GM04503 (cell line): ENCODE measurements at places on chromosomes 4 and X.

- DNase-seq, result no peak
These were observed 472.5 kb upstream of the NR3C2 start for GRCh38 chr4:148914734-148915133.

GRCh38 chr4:169120624-169121023 lies 110.6 kb upstream of the CBR4 start:
- DNase-seq, result no peak

DNA sequence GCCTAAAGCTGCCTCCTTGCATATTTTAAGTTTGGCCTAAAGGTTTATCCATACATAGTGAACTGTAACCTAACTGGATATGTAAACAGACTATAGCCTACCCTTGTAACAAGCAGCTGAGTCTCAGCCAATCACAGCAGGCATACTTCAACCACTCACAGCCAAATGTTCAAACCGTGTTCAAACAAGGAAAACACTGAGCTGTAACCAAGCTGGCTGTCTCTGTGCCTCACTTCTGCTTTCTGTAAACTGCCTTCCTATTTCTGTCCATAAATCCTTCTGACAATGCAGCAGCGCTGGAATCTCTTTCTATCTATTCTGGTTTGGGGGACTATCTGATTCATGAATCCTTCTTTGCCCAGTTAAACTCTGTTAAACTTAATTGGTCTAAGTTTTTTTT lies 16.4 kb downstream of the DSPP start:
- no peak for DNase-seq

DNA sequence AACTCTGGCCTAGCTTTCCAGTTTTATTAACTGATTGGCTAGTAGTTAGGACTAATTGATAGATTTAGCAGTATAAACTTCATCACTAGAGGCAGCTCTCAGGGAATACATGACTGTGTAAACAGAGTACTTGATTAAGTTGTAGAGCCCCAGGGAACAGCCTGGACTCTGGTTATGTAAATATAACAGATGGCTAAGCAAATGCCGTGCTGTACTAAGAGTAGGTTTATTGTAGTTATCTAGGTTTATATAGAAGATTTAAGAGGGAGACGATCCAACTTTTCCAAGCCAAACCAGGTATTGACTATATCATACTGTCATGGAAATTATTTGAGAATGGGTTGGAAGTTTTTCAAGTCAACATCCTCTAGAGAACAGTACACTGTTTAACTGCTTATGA lies 463.4 kb upstream of the GRID2 start:
- DNase-seq, result no peak

DNA sequence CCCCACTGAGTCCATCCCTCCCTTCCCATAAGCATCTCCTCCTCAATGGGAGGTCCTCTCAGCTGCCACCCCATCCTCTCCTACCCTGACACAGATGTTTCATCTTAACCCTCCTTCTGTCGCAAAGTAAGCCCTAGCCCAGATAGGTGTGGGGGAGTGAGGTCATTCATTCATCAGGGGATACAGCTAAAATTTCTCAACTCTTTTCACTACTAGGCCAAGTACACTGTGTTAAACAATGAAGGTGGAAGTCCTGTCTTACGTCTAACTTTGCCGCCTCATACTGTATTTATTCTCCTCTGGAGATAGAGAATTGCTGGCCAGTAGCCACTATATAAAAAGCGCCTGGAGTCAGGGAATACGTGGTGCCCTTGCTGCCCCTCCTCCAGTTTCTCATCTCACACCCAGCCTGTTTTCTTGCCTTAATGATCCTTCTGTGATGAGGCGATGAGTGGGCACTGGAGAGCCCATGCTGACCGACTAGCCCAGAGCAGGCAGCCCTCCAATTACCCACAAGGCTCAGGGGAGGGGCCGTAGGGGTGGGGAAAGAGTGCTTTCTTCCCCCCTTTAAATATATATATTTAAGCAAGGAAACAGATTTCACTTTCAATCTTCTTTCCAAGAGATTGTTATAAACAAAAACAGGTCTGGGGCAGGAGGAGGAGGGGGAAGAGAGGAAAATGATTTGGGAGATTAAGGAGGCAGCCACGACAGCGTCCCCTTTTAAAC lies 149.5 kb downstream of the PJA1 start:
- no peak for DNase-seq
